Amniotic stem cell (primary cell): ENCODE measurements at places on chromosomes 11 and 22.

- no peak for DNase-seq
Measured at GRCh38 chr11:129620237-129621104, 195.2 kb upstream of the TMEM45B start.

DNA sequence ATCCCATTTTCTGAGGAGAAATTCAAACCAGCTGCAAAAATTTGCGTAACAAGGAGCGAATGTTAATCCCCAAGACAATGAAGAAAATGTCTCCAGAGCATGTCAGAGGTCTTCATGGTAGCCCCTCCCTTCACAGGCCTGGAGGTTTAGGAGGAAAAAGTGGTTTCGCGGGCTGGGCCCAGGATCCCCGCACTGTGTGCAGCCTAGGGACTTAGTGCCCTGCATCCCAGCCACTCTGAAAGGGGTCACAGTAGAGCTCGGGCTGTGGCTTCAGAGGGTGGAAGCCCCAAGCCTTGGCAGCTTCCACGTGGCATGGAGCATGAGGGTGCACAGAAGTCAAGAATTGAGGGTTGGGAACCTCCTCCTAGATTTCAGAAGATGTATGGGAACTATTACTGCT lies 87.4 kb downstream of the BRD1 start:
- DNase-seq: no peak

DNA sequence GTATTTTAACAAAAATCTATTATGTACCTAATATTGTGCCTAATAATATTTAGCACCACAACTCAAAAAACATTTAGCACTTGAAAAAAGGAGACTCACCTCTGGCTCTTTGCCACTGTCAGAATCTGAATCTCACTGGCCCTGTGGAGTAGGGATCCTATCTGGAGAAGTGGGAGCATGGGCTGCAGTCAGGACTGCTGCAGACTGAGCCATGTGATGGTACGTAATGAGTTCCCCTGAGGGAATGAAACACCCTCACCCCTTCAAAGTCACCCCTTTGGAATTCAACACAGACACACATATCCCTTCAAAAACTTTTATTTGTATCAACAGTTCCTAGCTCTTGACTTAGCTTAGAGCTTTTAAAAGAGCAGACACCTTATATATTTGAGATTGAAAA lies 6.5 kb downstream of the PTPMT1 start:
- no peak for DNase-seq

GRCh38 chr22:48352086-48352911 lies 1475.4 kb downstream of the BRD1 start:
- DNase-seq: no peak

GRCh38 chr11:14378171-14378570 lies 19.2 kb upstream of the RRAS2 start:
- no peak for DNase-seq

DNA sequence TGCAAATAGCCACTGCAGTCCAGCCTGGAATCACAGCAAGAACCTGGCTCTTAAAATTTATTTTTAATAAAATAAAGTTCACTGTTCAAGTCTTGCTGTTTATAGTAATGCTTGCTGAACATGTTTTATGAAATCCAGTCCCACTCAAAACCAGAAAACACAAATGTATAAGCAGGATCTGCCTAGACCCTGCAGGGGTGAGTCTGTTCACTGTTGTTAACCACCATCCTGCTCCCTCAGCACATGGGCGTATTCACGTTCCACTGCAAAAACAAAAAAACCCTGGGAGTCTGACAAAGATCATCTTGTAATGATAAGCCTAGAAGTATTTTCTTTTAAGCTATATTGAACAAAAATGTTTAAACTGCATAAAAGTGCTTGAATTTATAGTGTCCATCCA lies 45.0 kb upstream of the CTTN start:
- DNase-seq: no peak
